A549 treated with ZK216348 at 1 μM for 4 hours (cell line): ENCODE measurements at places on chromosomes 2 and 18. TPM values are rescaled to one million over a fixed set of nuclear protein-coding genes. Genes with fewer than 3 reads are reported as not detected.

HMSD gene
- 0.28 to 4.2 TPM (median 0.61 TPM) in 4 of 5 replicates, not detected in the other for total RNA-seq

TMEM178A gene
- 0.09 to 0.21 TPM in 2 of 5 replicates, not detected in the others for total RNA-seq

ELOA2 gene
- total RNA-seq = not detected in 5 replicates

ABCG5 gene
- total RNA-seq = not detected in 5 replicates

IL18R1 gene
- 0.49 to 1.2 TPM (median 0.82 TPM) in 5 replicates for total RNA-seq

SH2D6 gene
- 0.91 to 1.7 TPM (median 1.2 TPM) in 4 of 5 replicates, not detected in the other for total RNA-seq

ALPI gene
- total RNA-seq = not detected in 5 replicates

TMEM131 gene
- total RNA-seq = 10.2 to 16.9 TPM (median 13.3 TPM) in 5 replicates

GALNT13 gene
- 7.2 to 15.2 TPM (median 10.7 TPM) in 5 replicates for total RNA-seq

PASK gene
- 6.8 to 9.2 TPM (median 8.5 TPM) in 5 replicates for total RNA-seq

LYG2 gene
- not detected in 5 replicates for total RNA-seq
